ENCODE measurements at places on chromosomes 3 and 15.

DNA sequence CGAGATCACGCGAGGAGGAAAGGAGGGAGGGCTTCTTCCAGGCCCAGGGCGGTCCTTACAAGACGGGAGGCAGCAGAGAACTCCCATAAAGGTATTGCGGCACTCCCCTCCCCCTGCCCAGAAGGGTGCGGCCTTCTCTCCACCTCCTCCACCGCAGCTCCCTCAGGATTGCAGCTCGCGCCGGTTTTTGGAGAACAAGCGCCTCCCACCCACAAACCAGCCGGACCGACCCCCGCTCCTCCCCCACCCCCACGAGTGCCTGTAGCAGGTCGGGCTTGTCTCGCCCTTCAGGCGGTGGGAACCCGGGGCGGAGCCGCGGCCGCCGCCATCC is 1.1 kb upstream of the SETD5 start:
- peak; percentile 89 for DNase-seq

- DNase-seq = no peak
Measured at GRCh38 chr3:78066287-78066686, 1026.4 kb downstream of the ROBO2 start.

DNA sequence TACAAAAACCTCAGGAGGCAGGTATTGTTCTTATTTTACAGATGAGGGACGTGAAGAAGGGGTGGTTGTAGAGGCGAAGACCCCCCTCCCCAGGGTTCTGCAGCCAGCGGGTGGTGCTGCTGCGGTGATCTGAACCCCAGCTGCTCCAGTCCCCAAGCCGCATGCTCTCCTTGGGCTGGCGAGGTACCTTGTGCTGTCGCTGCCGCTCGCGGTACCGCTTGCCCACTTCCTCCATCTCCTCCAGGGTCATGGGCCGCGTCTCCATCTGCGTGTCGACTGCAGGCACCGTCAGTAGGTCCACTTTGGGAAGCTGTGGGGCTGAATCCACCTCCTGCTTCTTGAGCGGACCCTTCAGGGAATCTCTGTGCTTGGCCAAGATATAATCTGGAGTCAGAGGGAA is 17.5 kb downstream of the EFCAB12 start:
- DNase-seq = no peak

- DNase-seq = no peak
Measured at GRCh38 chr3:101962055-101962454, 112.7 kb downstream of the NFKBIZ start.

GRCh38 chr3:110344487-110344886 is 727.1 kb upstream of the NECTIN3 start:
- no peak for DNase-seq

DNA sequence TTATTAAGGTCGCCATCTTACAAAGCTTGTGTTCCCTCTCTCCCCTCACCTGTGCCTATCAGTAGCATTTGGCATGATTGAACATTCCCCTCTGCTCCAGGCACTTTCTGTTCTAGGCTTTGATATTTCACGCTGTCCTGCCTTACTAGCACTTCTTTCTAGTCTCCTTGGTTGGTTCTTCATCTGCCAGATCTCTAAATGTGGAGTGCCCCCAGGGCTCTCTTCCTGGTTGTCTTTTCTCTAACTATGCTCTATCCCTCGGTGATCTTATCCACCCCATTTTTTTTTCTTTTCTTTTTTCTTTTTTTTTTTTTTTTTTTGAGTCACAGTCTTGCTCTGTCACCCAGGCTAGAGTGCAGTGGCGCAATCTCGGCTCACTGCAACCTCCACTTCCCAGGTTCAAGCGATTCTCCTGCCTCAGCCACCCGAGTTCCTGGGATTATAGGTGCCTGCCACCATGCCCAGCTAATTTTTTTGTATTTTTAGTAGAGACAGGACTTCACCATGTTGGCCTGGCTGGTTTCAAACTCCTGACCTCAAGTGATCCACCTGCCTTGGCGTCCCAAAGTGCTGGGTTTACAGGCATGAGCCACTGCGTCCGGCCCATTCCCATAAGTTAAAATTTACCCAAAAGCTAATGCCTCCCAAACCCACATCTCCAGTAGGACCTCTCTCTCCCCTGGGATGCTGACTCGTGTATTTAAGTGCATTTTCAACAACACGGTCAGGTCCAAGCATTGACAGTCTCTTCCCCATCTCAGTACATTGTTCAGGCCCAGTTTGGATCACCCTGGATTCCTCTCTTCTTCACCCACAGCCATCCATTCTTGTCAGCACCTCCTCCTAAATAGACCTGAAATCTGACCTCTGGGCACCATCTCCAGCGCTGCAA is 5.2 kb downstream of the NUSAP1 start:
- no peak for DNase-seq

- no peak for DNase-seq
Measured at GRCh38 chr15:65033659-65034269, 4.3 kb upstream of the MTFMT start.
